ENCODE measurements at places on chromosomes 6 and 20.

GRCh38 chr6:23964865-23965264, 161.2 kb upstream of the NRSN1 start:
- DNase-seq, result no peak

DNA sequence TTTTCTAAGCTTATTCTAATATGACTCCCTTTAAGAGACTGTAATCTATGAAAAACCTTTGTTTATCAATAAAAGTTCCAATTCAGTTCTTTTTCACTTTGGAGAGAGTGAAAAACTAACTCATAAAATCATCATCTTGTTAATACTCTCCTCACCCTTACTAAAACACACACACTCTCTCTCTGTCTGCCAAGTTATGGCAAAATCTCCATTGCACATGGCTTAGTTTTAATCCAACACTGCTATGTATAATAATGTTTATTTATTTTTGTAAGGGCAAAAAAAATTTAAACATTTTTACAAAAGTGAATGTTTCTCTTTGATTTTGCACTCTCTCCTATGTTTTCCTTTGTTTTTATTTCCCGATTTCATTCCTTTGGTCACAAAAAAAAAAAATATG, 253.2 kb downstream of the BMP7 start:
- DNase-seq, result no peak

GRCh38 chr6:54784011-54784410, 62.6 kb upstream of the FAM83B start:
- no peak for DNase-seq

DNA sequence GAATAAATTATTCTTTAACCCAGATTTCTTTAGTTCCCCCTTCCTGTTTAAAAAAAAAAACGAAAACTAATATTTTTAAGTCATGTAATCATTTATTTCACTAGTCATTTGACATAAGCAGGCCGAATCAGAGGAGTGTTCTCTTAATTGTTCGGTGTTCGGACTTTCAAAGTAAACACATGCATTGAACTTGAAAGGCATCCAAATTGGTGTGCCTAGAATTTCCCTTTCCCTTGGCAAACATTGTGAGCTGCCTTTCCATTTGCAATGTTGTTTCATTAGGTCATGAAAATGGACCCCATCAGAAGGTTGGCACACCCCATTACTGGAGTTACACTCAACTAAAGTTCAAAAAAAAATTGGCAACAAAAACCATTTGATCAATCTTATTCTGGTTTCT, 283.0 kb upstream of the MARCKS start:
- DNase-seq, result no peak

GRCh38 chr6:107308677-107309076, 150.7 kb downstream of the PDSS2 start:
- no peak for DNase-seq

GRCh38 chr6:157556671-157557430, 175.9 kb downstream of the ZDHHC14 start:
- no peak for DNase-seq

DNA sequence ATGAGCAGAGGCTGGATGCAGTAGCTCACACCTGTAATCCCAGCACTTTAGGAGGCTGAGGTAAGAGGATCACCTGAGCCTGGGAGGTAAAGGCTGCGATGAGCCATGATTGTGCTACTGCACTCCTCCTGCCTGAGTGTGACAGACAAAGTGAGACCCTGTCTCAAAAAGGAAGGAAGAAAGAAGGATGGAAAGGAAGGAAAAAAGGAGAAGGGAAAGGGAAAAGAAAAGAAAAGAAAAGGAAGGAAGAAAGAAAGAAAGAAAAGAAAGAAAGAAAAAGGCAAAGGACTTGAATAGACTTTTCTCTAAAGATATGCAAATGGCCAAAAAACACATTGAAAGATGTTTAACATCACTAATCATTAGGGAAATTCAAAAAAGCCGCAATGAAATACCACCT, 215.3 kb upstream of the MYLIP start:
- DNase-seq, result no peak

DNA sequence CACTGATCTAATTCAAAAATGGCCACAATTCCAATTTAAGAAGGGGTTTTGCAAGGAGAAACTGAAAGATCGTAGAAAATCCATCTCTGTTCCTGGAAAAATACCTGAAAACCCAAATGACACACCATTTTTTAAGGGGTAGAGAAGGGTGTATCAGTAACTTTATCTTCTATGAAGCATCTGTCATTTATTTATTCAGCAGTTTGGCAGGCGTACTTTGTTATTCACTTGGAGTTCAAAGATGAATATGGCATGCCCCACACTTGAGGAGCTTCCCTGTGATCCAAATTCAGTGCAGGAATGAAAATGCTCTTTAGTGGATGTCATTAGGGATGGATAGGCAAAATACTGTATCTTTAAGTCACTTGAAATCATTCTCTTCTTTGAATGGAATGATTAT, 7.2 kb downstream of the HINT3 start:
- DNase-seq, result no peak

GRCh38 chr6:135604035-135604860, 106.7 kb upstream of the AHI1 start:
- DNase-seq, result no peak

DNA sequence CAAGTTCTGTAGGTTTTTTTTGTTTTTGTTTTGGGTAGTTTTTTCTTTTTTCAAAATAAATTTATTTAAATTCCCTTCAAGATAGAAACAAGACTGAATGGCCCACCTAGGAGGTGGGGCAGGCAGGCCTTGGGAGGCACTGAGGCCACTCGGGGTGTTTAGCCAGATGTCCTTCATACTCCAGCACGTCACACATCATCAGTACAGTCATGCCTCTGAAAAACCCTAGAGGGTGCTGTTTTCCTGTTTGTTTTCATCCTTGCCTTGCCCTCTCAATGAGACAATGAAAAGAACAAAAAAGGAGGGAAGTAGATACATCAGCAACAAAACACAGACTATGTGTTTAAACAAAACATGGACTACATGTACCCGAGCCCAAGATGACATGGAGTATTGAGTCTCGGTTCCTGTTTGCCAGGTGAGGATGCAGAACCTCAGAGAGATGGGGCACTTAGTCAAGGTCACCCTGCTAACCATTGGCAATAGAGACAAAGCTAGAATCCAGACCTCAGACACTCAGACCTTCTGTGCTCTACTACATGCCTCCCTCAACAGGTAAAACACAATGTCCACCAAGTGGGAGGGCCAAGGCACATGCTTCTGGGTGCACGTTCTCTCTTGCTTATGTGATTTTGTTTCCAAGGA, 26.8 kb upstream of the CLIC5 start:
- DNase-seq, result peak; percentile 25

All from activated naive CD4-positive, alpha-beta T cell treated with anti-CD3 and anti-CD28 coated beads, Interleukin-2, amount 10 ng/mL, durations not matched to agents 7 days and 5 days (primary cell).